Heart right ventricle (tissue), 16 donors: ENCODE measurements at places on chromosomes 4 and X.

- DNase-seq, result no peak
These were observed 210.5 kb upstream of the KIT start for GRCh38 chr4:54447304-54447703.

DNA sequence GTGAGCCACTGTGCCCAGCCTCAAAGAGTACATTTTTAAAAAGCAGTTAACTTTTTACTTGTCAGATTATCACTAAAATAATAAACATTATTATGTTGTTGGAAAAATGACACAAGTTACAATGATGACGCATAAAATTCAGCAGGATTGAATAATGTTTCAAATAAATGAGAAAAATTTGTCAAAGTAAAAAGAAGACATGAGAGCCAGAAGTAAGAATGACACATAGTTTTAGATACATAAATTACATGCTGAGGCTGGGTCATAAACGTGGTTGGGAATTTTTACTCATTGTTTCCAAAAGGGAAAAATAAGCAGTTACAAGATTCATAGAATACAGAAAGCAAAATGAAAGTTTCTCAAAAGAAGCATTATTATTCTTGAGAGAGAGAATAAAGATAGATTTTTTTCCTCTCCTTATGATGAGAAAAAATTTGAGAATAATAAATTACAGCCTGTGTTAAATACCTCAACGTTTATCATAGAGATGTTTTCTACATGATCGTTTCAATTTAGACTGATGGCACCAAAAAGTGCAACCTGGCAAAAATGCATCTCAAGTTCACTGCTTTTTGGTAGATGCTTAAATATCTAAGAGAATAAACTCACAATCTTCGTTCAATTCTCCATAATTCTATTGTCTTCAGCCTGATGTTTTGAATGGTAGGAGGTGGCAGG is 40.4 kb downstream of the GUCY1B1 start:
- DNase-seq, result no peak

DNA sequence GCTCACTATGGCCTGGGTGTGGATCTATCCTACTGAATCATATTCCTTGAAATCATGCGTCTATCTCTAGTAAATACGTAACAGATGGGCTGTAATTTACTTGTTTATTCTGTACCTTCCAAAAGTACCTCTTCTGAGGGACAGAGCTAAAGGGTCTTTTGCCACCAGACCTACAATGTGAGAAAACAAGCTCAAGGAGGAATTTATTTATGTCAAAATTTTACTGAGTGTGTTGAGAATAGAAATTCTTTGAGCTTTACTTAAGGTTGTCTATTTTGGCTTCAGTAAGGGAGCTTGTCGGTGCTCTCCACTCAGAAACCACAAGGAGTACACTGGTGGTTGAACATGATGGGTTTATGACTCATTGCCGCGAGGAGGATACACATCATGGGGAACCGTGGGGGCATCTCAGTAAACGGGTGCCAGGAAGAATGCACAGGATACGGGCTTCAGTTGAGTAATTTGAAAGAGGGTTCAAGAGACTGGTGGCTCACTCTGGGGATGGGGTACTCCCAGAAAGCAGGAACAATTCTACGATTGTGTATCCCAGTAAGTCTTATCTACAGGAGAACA is 3.0 kb downstream of the ANK2 start:
- DNase-seq, result no peak

DNA sequence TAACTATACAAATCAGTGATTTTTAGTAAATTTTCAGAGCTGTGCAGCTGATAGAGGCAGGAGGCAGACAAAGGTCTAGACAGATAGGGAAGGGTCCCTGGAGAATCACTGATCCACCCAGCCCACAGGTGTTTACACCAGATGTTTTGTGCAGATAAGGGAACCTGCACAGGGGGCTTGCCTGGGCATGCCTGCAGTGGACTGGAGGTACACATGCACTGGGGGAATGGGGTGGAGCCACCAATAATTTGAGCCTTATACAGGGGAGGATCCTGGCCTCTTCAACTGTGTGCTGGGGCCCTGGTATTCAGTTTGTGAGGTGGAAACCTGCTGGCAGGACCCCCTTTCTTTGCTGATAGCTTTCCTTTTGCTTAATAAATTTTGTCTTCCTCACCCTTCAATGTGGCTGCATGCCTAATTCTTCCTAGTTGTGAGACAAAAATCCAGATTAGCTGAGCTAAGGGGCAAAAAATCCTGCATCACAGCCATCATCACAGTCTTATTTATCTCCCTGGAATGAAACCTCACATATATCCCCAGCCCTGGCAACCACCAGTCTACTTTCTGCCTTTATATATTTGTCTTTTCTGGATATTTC is 102.8 kb downstream of the KDM6A start:
- no peak for DNase-seq

DNA sequence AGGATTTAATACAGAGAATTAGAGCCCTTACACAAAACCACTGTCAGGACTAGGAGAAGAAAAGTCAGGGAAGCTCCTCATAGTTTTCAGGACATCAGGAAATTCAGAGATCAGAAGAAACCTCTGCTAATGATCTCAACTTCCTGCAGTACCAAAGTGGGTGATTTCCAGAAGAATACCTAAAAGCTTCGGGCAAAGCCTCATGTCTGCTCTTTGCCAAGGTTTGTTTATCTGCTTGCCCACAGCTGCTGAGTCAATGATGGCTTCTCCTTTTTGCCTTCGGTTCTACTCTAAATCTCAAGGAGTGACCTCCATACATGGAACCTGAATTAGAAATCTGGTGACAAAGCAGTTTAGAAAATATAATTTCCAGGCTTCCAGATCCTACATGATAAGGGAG is 68.4 kb downstream of the USP38 start:
- DNase-seq, result no peak

GRCh38 chr4:104248726-104249125 is 246.0 kb downstream of the CXXC4 start:
- no peak for DNase-seq

GRCh38 chr4:38166082-38166481 is 205.9 kb downstream of the PTTG2 start:
- no peak for DNase-seq

DNA sequence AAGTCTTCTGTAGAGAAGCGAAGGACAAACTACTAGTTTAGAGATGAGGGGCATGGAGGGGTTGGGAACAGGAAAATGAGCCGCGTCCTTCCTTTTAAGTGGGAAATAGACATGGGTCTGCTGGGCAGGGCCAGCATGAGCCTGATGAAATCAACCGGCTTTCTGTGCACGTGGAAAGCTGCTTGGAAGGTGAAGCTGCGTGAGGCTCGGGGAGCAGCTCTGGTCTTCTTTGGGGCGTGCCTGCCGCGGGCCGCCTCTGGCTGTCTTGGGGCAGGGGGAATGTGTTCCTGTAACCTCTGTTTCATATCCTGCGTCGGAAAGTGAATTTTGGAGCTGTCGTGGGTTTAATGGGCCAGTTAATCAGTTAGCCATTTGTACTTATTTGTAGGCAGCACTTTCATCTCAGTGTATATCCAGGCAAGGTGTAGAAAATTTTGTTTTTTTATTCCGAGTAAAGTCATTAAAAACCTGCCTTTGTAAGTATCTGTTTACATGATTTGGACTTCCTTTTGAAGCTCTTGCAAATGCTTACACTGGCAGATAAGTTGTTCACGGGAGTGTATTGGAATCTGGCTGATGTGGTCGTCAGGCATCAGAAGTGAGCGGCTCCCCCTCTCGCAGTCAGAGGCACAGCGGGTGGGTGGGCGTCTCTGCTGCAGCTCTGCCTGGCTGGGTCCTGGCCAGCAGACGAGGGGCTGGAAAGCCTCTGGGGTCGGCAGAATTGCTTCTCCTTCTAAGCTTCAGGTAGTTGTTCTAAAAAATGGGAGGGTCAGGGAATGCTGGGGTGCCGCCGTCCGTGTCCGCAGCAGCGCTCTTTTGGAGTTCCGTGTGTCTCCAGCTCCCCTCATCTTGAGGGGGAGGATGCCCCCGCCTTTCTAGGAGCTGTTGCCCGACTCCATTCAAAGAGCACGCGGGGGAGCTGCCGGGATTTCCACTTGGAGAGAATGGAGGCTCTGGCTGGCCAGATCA is 70.5 kb upstream of the HGFAC start:
- DNase-seq, result no peak

DNA sequence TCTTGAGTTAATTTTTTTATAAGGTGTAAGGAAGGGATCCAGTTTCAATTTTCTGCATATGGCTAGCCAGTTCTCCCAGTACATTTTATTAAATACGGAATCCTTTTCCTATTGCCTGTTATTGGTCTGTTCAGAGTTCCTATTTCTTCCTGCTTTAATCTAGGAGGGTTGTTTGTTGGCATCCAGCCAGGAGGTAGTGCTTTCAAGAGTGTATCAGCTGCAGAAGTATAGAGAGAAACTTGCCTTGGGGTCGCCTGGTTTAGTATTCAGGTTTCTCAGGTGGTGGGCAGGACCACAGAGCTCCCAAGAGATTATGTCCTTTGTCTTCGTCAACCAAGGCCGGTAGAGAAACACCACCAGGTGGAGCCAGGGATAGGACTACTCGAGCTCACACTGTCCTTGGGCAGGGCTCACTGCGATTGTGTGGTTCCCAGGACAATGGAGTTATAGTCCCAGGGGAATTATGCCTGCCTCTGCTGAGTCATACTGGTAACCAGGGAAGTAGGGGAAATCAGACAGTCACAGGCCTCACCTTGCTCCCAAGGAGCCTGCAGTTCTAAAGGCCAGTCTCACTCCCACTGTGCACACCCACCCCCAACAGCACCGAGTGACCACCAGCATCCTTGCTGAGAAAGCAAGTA is 168.1 kb downstream of the VSIG4 start:
- no peak for DNase-seq
